ENCODE measurements at places on chromosomes 5 and 9.

DNA sequence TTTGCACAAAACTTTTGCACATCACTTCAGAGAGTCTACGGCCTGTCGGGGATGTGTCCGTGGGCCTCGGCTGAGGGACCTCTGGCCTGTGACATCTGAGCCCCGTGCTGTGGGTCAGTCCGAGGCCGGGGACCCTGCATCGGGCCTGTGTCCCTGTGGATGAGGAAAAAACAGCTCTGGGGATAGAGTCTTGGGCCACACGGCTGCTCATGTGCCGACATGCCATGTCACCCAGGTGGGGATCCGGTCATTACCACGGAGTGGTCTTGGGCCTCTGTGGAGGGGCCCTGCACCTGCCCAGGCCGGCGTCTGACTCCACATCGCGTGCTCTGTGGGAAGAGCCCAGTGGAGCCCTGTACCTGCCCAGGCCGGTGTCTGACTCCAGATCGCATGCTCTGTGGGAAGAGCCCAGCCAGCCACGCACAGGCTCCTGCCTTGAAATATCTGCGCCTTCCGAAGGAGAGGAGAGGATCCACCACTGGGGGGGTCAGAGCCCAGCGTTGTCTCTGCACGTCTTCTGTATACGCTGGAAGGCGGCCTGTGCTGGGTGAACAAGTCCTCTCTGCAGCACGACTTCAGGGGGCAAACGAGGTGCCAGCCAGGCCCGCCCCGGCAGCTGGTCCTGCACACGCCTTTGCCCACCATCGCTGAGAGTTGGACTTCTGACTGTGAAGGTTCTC lies 27.5 kb upstream of the IRX4 start:
- no peak for DNase-seq

GRCh38 chr9:93598647-93599241 lies 22.4 kb downstream of the PHF2 start:
- DNase-seq = no peak

- DNase-seq = no peak
Measured at GRCh38 chr9:87178302-87178701, 231.0 kb upstream of the GAS1 start.

DNA sequence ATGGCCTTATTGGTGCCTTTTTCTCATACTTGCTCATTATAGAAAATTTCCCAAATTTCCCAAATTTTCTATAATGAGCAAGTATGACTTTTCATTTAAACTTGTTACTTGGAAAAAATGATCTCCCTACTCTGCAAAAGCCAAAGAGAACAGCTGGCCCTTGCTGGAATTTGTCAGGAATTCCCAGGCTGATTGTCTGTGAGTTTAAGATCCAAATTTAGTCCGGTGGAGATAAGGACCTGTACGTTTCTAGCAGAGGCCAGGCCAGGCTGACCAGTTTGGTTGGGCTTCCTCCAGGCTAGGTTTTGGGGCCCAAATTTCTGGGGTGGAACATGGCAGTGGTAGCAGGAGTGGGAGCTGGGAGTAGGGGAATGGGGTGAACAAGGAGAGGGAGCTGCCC lies 51.9 kb downstream of the NEURL1B start:
- DNase-seq = no peak

DNA sequence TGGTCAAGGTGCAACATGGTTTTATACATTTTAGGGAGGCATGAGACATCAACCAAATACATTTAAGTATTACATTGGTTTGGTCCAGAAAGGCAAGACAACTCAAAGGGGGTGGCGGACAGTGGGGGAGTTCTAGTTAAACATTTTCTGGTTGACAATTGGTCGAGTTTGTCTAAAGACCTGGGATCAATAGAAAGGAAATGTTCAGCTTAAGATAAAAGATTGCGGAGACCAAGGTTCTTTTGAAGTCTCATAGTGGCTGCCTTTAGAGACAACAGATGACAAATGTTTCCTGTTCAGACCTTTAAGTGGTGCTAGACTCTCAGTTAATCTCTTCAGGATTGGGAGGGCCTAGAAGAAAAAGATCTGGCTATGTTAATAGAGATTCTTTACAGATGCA lies 47.7 kb upstream of the TTC39B start:
- DNase-seq = no peak

GRCh38 chr5:61148515-61148914 lies 13.8 kb downstream of the SMIM15 start:
- DNase-seq = no peak

Data from hippocampal formation (tissue), 2 donors.